ENCODE measurements at places on chromosomes 16 and 17.

DNA sequence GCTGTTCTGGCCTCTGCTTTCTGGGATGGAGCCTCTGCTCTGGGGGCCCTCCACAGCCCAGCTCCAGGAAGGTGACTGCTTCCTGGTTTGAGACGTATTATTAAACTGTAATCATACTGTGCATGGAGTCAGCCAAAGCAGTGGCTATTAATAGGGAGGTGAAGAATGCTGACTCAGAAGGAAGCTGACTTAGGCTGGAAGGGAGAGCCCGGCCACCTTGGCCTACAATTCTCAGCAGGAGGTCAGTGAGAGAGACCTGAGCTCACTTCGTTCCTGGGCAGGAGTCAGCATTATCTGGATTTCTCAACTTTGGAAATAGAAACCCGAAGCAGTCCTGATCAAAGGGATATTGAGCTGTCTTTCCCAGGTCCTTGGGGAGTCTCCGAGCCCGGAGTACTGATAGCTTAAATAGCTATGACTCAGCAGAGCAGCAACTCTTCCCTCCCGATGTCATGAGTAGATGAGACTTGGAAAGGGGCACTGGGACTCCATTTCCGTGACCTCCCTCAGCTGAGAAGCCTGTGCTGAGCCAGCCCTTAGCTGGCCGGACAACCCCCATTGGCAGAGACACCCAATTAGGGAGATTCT lies 91.8 kb downstream of the YPEL2 start:
- peak; percentile 94 for DNase-seq

DNA sequence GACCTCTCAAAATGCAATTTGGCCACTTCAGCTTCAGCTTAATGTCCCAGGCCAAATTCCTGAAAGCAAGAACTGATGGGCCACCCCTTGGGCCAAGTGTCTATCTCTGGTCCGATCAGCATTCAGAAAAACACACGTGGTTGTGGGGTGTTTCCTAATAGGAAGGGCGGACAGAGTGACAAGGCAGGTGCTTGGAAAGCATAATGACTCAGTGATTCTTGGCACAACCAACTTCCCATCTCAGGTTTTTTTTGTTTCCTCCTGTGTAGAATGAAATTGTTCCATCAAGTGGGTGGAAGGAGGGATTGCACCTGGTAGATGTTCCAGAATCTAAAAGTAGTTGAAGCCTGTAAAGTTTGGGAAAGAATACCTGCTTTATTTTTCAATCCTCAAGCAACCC lies 155.6 kb downstream of the HS3ST2 start:
- no peak for DNase-seq

- DNase-seq, result no peak
These were observed 7.4 kb downstream of the GLIS2 start for GRCh38 chr16:4323071-4323844.

GRCh38 chr16:88796278-88796677 lies 7.3 kb upstream of the CDT1 start:
- DNase-seq, result no peak

DNA sequence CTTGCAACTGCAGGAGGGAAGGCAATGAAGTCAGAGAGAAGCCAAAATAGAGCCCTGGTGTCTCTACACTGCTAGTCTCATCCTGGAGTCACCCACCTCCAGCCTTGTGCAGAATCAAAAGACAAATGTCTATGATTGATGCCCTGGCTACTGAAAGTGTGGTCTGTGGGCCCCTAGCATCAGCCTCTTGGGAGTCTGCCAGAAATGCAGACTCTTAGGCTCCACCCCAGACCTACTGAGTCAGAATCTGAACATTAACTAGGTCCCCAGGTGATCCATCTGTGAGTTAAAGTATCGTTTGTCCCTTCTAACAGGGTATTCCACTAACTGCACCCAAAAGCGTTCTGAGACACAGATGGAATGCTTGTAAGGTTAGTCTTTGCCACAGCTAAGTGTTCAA lies 21.2 kb downstream of the EARS2 start:
- DNase-seq, result no peak

GRCh38 chr16:88017587-88018101 lies 66.4 kb downstream of the BANP start:
- no peak for DNase-seq

- DNase-seq, result no peak
These were observed 7.6 kb upstream of the NLRC5 start for GRCh38 chr16:56981729-56982271.

GRCh38 chr17:47732399-47733046 lies 513 bp upstream of the TBX21 start:
- no peak for DNase-seq

DNA sequence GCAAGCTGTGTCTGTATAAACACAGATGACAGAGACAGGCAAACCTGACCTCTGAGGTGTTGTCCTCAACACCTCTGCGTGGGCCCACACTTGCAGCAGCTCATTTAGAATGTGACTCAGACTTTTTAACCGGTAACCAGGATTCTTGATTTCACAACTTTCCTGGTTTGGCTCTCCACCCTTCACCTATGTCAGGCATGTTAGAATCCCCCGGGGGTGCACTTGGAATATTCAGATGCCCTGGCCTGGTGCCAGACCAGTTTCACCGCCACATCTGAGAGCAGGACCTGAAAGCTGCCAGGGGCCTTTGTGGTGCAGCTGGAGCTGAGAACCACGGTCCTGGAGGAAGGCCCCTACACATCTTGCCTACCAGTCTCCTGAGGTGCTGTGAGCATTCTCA lies 4.8 kb downstream of the DHODH start:
- peak; percentile 30 for DNase-seq

DNA sequence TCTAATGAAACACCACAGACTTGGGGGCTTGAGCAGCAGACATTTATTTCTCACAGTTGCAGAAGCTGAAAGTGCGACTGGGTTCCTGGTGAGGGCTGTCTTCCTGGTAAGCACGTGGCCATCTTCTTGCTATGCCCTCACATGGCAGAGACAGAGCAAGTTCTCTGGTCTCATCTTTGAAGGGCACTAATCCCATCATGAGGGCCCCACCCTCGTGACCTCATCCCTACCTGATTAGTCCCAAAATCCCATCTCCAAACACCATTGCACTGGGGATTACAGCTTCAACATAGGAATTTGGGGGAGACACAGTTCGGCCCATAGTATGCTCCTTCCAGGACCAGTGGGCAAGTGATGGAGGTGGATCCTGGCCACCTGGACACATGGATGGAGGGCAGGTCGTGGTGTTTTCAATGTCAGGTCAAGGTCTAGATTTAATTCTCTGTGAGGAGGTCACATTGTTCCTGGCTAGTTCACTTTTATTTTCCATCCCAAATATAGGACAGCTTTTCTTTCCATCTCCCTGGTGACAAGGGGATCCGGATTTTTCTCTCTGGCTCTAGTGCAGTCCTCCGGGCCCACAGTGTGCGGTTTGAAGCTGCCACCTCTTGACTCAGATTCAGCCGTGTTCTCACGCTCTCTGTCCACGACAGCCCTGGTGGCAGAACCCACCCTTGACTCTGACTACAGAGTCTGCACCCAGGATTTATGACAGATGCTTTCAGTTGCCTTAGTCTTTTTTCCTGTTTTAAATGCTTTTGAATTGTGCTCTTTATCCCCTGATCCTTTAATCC lies 160.5 kb upstream of the NOL11 start:
- no peak for DNase-seq

GRCh38 chr16:75481475-75481874 lies 13.8 kb downstream of the CHST6 start:
- DNase-seq, result no peak

DNA sequence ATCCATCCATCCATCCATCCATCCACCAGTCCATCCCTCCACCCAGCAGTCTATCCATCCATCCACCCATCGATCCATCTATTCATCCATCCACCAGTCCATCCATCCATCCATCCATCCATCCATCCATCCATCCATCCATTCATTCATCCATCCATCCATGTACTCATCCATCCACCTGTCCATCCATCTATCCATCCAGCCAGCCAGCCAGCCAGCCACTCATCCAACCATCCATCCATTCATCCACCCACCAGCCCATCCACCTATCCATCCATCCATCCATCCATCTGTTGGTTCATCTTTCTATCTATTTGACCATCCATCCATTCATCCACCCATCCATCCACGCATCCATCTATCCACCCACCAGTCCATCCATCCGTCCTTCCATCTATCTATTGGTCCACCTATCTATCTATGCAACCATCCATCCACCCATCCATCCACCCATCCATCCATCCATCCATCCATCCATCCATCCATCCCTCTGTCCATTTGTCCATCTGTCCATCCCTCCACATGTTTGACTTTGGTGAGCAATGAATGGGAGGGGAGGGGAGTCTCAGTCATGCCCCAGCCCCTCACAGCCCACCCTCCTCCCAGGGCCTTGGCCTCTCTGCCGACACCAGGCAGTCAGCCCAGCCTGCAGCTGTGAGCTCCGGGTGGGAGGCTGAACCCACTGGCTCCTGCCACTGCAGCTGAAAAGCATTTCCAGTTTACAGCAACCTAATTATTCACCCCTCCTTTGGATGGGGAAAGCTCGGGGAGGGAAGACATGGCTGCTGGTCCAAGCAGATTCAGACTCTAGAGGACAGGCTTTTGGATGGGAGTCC lies 38.1 kb upstream of the SSTR5 start:
- no peak for DNase-seq

DNA sequence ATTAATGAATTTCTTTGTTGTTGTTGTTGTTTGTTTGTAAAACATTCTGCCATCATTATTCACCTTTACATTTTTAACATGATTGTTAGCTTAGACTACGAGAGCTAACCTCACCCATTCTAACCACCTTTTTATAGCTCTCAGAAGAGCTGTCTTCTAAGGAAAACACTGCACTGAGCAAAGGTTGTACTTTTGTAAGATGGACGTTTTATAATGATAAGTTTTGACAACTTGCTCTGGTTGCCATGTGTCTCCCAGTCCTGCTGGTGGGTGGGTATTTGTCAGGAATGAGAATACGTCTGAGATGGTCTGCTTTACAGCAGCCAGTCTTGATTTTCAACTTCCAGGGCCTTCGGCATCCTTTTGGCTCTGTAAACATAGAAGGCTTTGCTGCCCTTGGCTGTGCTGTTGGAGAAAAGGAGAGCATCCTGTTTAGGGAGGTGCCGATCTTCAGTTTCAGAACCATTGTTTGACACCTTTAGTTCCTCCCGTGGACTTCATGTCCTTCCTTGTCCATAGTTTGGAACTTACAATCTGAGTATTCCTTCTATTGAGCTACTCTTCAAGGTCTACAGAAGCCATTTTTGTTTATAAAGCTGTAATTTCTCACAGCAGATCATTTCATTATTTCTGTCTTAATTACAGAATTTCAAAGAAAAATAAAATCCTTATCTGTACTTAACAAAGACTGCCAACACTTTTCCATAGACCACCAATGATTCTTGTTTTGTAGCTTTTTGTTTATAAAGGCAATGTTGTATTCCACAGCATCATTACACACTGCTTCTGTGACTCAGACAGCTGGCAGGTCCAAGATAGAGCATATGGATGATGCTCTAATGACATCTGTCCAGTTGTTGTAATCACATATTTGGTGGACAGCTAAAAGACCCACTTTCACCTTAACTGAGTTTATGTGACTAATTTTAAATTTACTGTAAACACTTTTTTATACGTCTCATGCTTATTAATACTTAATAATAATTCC lies 270.1 kb upstream of the TBX2 start:
- DNase-seq, result no peak

- DNase-seq, result peak; percentile 29
These were observed 26.4 kb downstream of the KIFC3 start for GRCh38 chr16:57775661-57776469.

GRCh38 chr17:65366102-65366844 lies 195.2 kb downstream of the AXIN2 start:
- DNase-seq, result no peak

- DNase-seq, result no peak
These were observed 1.2 kb downstream of the SSTR5 start for GRCh38 chr16:1073566-1074378.

DNA sequence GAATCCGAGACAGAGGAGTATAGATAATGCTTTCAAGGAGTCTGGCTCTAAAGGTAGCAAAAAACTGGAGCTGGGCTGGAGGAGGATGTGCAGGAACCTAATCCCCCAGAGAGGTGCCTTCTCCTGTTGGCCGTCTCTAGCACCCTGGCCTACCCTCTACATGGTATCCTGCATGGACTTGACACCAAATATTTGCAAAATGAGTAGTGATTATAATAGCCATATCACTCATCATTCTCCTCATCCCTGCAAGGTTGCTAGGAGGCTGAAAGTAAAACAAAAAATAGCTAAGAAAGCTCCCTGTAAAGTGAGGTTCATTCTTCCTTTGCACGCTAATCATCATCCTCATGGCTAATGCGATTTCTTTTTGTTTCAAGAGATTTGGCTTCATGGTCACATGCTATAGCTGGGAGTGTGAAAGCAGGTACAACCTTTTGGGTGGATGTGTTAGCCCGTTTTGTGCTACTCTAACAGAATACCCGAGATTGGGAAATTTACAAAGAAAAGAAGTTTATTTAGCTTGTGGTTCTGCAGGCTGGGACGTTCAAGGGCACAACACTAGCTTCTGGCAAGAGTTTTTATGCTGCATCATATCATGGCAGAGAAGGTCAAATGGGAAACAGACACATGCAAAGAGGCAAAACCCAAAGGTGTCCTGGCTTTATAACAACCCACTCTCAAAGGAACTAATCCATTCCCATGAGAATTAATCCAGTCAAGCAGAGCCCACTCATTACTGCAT lies 27.1 kb upstream of the CIITA start:
- no peak for DNase-seq

- DNase-seq, result no peak
These were observed 70.5 kb upstream of the RASL10B start for GRCh38 chr17:35660902-35661301.

DNA sequence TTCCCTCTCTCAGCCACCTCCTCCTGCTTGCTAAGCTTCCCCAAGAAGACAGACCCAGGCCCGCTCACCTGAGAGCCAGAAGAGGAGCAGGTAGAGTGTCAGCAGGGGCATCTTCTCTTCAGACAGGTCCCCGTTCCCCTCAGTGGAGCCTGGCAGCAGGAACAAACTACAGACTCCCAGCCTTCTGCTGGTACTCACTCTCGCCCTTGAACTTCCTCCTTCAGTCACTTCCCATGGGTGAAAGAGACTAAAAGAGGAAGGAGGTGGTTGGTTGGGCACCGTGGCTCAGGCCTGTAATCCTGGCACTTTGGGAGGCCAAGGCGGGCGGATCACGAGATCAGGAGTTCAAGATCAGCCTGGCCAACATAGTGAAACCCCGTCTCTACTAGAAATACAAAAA lies at the start of gene CD300LF:
CD300LF (minus strand) TSS at position 168 of the 400 bp plus-strand sequence; CDS start at position 111, 57 bp downstream.
- no peak for DNase-seq

- no peak for DNase-seq
These were observed 504 bp downstream of the ZNF263 start for GRCh38 chr16:3283543-3284447.

- DNase-seq, result no peak
These were observed 20.4 kb downstream of the CDH3 start for GRCh38 chr16:68665501-68665900.

DNA sequence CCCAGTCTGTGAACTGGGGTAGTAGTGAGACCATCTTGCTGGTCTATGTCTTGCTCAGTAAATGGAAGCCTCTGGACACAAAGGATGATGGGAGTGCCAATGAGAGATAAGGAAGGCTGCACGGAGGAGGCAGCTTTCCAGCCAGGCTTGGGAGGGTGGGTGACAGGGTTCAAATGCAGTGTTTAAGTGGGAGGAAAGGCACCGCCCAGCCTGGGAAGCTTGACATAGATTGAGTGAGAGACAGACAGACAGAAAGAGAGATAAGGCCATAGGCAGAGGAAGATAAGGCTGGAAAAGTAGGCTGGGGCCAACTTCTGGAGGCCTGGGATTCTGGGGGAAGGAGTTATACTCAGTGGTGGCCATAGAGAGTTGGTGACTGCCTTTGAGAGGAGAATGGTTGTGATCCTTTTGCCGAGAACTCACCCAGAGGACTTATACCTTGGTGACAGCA lies 7.2 kb upstream of the COL1A1 start:
- no peak for DNase-seq

GRCh38 chr17:15354256-15354655 lies 12.9 kb upstream of the TEKT3 start:
- no peak for DNase-seq

All from cardiac fibroblast (primary cell).